ENCODE measurements at places on chromosomes 12 and 14. TPM values are rescaled to one million over a fixed set of nuclear protein-coding genes. Genes with fewer than 3 reads are reported as not detected.

GRCh38 chr12:76945867-76946266, 67.0 kb upstream of the CSRP2 start:
- DNase-seq, result no peak

GRCh38 chr12:108120863-108121165, 8.3 kb upstream of the WSCD2 start:
- DNase-seq, result no peak

GRCh38 chr14:59564366-59564765, 12.2 kb downstream of the CCDC175 start:
- DNase-seq, result no peak

DNA sequence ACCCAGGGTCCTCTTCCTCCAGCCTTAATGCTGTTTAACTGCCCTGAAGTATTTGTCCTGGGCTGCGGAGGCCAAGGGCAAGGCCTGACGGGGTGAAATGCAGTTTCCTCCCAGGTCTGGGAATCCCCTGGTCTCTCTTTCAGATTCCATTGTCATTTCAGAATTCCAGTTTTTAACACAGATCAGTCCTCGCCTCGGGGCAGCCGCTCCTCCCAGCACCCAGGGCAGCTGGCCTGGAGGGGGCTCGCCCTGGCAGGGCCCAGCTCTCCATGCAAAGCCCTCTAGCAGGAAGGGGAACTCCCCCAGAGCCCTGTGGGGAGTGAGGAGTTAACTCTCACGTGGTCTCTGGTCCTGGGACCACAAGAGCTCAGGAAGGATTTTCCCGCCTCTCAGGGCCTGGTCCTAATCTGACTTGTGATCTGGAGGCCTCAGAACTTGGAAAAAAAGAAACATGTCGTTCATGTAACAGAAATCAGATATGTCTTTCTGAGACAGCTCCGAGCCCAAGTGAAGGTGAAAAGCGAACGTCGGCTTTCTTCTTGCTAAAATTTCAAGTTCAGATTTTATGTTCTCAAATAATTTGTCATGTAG, 265.6 kb upstream of the SFSWAP start:
- DNase-seq, result no peak

Gene SERPINA5
- total RNA-seq, result not detected

Gene NRXN3
- total RNA-seq, result not detected

Measured in activated CD4-positive, alpha-beta T cell treated with anti-CD3 and anti-CD28 coated beads for 36 hours (primary cell).